Glutamatergic neuron (in vitro differentiated cells): ENCODE measurements at places on chromosomes 6 and 20.
A peak's percentile ranks its signal among the peaks of the same experiment; 100 is the strongest.

DNA sequence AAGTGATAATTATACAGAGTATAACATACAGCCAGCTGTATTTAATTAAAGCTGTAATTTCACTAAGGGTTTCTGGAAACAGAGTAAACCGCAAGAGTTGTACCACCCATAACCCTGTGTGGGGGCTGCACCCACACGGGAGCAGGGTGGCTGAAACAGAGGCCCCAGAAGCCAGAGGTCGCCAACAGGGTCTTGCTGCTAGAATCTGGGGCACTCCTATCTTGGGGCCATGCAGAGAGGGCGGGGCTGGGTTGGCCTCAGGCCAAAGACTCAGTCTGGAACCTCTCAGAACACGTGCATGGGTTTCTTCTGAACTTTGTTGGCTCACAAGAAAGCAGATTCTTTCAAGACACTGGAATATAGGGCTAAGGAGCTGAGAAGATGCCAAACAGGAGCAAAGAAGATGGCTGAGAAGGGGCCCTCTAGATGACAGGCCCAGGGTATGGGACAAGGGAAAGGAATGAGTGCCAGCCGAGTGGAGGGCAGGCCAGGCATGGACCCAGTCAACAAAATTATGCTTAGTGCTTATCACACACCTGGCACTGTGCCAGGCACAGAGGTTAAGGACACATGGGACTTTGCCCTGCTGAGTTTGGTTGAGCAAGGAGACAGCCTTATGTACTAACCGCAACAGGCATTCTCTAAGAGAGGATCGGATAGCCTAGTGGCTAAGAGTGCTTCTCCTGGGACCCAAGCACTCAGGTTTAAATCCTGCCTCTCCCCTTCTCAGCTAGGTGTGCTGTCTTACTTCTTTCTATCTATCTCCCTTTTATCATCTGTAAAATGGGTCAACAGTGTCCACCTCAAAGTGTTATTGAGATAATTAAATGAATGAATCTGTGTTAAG is 96.6 kb upstream of the FOXP4 start:
- DNase-seq, result no peak

GRCh38 chr20:44247131-44247571 is at the start of gene GDAP1L1:
TSS of gene GDAP1L1 (plus strand) at chr20:44247308. CDS start at chr20:44247335, 27 bp downstream.
- DNase-seq, result peak; percentile 90

DNA sequence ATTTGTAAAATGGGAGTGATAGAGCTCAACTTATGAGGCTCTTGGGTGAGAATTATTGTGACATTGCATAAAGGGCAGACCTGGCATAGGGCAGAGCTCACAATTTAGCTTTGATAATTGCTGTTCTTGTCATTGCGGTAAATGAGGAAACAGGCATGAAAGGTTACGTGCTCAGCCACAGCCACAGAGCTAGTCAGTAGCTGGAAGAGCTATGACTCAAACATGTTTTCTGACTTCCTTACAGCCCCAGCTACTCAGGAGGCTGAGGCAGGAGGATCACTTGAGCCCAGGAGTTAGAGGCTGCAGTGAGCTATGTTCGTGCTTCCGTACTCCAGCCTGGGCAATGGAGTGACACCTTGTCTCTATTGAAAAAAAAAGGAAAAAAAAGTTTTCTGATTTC is 3.5 kb upstream of the GHRH start:
- no peak for DNase-seq

DNA sequence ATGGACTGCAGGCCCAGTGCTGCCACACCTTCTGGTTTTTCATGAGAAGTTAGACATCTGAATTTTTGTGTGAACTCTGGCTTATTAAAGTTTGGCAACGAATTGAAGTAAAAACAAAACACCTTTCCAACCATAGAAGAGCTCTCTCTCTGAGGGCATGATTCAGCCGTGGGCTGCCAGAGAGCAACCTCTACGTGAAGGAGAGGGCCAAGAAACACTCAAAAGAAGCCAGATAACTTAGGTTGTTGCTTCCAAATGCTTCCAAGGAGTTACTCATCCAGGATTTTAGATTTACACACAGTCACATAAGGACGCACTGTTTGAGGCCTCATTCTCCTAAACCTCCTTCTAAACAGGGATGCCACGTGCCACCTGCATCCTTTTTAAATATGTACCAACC is 65.5 kb downstream of the NRN1 start:
- DNase-seq, result no peak

DNA sequence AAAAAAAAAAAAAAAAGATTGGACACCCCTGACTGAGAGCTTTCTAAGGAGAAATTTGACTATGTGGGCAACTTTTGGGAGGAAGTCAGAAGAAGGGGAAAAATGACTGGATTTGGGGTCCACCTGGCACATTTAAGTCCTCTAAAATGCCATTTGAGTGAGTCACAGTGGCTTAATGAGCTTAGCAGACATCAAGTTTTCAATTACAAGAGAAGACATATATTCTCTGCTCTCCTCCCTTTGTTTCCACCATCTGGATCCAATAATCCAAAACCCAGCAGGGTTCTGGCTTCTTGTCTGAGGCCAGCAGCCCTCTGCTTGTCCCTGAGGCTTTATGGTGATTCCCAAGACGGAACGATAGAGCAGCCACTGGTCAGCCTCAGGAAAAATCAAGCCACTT is 6.9 kb downstream of the PI3 start:
- no peak for DNase-seq

GRCh38 chr6:136526196-136526930 is 23.9 kb downstream of the MAP7 start:
- peak; percentile 75 for DNase-seq

- DNase-seq, result no peak
These were observed 27.5 kb downstream of the SUN5 start for GRCh38 chr20:32976746-32977145.
